ENCODE measurements at places on chromosomes 13 and 19.

- H3K27me3 ChIP-seq, result no peaks in the 10 kb centered on the region
- DNase-seq, result peak; percentile 62
- H3K4me1 ChIP-seq, result no peaks in the 10 kb centered on the region
- no peak overlapping the region for H3K4me3 ChIP-seq
Observed at GRCh38 chr19:16527971-16528521, 14.2 kb downstream of the CHERP start.

GRCh38 chr13:43159026-43159461, 135.7 kb downstream of the DNAJC15 start:
- DNase-seq, result no peak
- no peaks in the 10 kb centered on the region for H3K36me3 ChIP-seq
- no peaks in the 10 kb centered on the region for H3K27me3 ChIP-seq
- H3K27ac ChIP-seq, result no peak overlapping the region
- no peaks in the 10 kb centered on the region for H3K4me1 ChIP-seq

DNA sequence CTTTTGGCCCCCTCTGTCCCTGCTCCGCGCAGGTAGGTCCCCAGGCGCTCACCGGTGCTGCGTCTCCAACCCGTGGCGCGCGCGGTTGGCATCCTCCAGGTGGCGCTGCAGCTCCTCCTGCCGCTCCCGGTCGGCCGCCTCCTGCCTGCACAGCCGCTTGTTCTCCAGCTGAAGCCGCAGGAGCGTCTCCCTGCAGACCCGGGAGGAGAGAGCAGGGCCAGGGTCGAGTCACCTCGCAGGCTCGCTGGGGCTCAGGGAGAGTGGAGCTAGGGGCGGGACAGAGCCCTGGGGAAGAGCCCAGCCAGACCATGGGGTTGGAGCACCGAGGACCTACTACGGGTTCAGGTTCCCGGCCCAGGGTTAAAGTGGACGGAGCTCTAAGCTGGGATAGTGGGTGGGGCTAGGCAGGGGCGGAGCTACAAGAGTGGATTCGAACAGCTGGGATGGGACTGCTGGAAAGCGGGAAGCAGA, 9.3 kb downstream of the HOOK2 start:
- H3K27me3 ChIP-seq, result no peaks in the 10 kb centered on the region
- peak overlapping the region; percentile 24 for H3K4me3 ChIP-seq
- H3K4me1 ChIP-seq, result peaks cover 16% of the 10 kb centered on the region
- peak; percentile 86 for DNase-seq

DNA sequence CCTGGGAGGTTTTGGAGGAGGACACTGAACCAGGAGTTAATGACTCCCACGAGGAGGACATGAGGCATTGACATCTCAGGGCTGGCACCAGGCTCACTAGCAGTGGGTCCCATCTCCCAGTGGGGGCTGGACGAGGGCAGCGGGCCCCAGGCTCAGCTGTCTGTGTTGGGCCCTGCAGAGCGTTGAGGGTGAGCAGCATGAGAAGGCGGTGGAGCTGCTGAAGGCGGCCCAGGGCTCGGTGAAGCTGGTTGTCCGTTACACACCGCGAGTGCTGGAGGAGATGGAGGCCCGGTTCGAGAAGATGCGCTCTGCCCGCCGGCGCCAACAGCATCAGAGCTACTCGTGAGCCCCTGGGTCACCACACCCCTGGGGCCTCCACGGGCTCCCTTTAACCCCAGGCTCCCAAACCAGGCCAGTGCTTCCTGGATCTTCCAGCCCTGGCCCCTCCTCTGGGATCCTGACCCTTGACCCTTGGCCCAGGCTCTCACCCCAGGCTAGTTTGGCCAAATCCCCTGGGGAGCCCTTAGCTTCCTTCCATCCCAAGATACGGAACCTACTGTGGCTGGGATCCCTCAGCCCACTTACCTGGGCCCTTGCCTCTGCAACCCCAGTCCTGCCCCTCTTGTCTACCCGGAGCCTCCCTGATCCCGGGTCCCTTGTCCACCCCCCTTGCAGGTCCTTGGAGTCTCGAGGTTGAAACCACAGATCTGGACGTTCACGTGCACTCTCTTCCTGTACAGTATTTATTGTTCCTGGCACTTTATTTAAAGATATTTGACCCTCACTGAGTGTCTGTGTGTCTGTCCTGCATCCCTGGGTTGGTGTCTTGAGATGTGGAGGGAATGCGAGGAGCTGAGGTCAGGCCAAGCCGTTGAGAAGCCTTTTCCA, 1.0 kb downstream of the C19orf73 start:
- peak overlapping the region; percentile 76 for H3K4me3 ChIP-seq
- H3K27me3 ChIP-seq, result peaks cover 20% of the 10 kb centered on the region
- peaks cover 4% of the 10 kb centered on the region for H3K36me3 ChIP-seq

GRCh38 chr13:47903836-47904235, 97.2 kb downstream of the SUCLA2 start:
- no peaks in the 10 kb centered on the region for H3K36me3 ChIP-seq
- no peak overlapping the region for H3K27ac ChIP-seq
- H3K4me1 ChIP-seq, result peaks cover 4% of the 10 kb centered on the region
- H3K27me3 ChIP-seq, result no peaks in the 10 kb centered on the region
- DNase-seq, result no peak

DNA sequence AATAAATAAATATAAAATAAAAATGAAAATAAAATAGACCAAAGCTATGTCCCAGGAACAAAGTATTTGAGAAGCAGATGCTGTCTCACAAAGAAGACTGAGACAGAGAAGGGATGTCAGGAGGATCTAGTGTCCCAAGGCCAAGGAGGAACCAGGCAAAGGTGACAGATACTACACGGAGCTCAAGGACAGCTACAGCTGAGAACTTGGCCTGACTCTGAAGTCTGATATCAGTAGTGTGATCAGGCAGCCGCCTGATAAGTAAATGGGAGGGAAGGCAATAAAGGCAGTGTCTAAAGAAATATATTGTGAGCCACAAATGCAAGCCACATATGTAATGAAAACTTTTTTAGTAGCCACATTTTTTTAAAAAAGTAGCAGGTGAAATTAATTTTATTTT, 20.4 kb upstream of the NANOS3 start:
- H3K27me3 ChIP-seq, result peaks cover 1% of the 10 kb centered on the region
- DNase-seq, result no peak
- no peak overlapping the region for H3K27ac ChIP-seq

- H3K27me3 ChIP-seq, result peaks cover 5% of the 10 kb centered on the region
- no peak overlapping the region for H3K27ac ChIP-seq
- no peak for DNase-seq
- H3K4me1 ChIP-seq, result peaks cover 4% of the 10 kb centered on the region
Observed at GRCh38 chr19:11247391-11247790, 8.0 kb downstream of the ANGPTL8 start.

DNA sequence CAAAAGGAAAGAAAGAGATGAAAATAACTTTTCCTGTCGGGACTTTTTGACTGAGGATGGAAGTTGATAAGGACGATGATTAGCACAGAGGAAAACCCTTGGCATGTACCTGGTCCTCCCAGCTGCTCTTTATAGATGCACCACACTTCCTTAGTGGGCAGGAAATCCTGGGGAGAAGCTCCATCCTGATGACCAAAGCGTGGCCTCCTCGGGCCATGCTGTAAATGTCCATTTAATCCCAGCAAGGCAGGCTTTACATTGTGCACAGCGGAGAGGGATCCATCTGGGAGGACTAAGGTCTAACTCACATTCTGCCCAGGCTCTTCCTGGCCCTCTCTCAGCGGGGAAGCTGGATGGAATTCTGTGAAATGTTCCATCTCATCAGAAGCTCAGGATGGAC, 113.5 kb downstream of the COL4A2 start:
- no peak for DNase-seq
- H3K4me1 ChIP-seq, result peaks cover 5% of the 10 kb centered on the region
- H3K4me3 ChIP-seq, result no peak overlapping the region
- H3K36me3 ChIP-seq, result no peaks in the 10 kb centered on the region
- H3K27me3 ChIP-seq, result peaks cover 70% of the 10 kb centered on the region
- H3K27ac ChIP-seq, result no peak overlapping the region

Data from activated CD4-positive, alpha-beta memory T cell treated with anti-CD3 and anti-CD28 coated beads, Interleukin-2, amount 10 ng/mL, durations not matched to agents 7 days and 5 days (primary cell).